Heart left ventricle (tissue), 16 donors: ENCODE measurements at places on chromosomes 2 and 18. TPM values are rescaled to one million over a fixed set of nuclear protein-coding genes. Genes with fewer than 3 reads are reported as not detected.

DNA sequence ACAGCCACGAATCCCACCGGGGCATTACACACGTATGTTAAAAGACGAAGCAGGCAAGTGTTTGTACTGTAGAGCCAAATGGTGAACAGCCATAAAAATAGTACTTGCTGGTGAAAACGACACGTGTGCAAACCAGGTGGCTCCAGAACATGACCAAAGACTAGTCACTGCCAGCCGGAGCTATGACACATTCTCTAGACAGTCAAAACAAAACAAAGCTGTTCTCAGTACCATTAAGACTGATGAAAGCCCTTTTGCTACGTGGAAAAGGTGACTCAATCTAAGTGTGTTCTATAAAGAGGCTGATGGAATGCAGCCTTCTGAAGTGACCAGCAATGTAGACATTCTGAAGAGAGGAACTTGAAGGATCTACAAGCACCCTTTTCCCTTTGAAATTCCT, 367.7 kb upstream of the NETO1 start:
- no peak for DNase-seq

CELF4 gene
- total RNA-seq, result 0.26 TPM

DNA sequence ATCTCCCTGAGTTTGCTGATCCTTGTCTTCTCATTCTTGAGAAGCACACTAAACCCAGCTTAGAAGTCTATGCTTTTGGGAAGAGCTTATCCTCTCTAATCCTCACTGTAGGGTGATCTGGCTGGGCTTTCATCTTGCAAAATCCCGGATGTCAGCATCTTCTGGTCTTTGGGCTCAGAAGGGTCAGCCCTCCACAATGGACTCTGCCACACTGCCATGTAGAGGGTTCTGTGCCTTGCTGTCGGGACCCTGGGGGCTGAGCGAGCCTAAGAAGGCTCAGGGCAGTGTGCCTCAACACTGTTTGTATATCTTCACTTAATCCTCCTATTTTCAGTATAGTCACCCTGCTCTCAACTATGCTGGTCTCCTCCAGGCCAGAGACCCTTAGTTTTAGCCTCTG, 102.3 kb downstream of the TGIF1 start:
- DNase-seq, result no peak

- DNase-seq, result no peak
Observed at GRCh38 chr18:70194227-70194890, 11.1 kb downstream of the RTTN start.

DNA sequence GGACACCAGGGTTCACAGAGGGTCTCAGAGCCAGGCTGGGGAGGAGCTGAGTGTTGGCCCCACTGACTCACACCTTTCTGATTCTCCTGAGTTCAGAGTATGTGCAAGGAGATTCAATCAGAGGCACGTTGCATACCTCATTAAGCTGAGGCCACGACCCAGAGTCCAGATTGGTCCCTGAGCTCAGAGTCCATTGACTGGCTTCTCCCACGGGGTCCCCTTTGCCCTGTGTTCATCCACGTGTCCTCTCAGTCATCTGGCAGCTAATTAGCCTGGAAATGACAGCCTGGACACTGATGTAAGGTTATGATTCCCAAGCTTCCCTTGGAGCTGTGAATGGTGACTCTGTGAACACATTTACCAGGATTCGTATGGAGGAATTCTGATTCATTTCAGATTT, 267.2 kb downstream of the SH3BP4 start:
- no peak for DNase-seq

- DNase-seq, result no peak
Observed at GRCh38 chr2:204129591-204130294, 193.2 kb downstream of the ICOS start.

- no peak for DNase-seq
Observed at GRCh38 chr2:213104092-213104902, 47.1 kb downstream of the IKZF2 start.

UGT1A6 gene
- not detected for total RNA-seq

RAB17 gene
- 3.7 TPM for total RNA-seq

OR6B2 gene
- total RNA-seq, result not detected

GRCh38 chr2:31166925-31167324, 28.7 kb upstream of the GALNT14 start:
- DNase-seq, result no peak

- DNase-seq, result no peak
Observed at GRCh38 chr18:13320096-13320495, 101.5 kb downstream of the LDLRAD4 start.

- no peak for DNase-seq
Observed at GRCh38 chr2:43157506-43158246, 68.7 kb downstream of the ZFP36L2 start.

- no peak for DNase-seq
Observed at GRCh38 chr2:24337890-24338289, 22.4 kb downstream of the ITSN2 start.

- no peak for DNase-seq
Observed at GRCh38 chr18:50880119-50880465, 1.2 kb downstream of the ME2 start.

INO80C gene
- total RNA-seq, result 22.3 TPM

DNA sequence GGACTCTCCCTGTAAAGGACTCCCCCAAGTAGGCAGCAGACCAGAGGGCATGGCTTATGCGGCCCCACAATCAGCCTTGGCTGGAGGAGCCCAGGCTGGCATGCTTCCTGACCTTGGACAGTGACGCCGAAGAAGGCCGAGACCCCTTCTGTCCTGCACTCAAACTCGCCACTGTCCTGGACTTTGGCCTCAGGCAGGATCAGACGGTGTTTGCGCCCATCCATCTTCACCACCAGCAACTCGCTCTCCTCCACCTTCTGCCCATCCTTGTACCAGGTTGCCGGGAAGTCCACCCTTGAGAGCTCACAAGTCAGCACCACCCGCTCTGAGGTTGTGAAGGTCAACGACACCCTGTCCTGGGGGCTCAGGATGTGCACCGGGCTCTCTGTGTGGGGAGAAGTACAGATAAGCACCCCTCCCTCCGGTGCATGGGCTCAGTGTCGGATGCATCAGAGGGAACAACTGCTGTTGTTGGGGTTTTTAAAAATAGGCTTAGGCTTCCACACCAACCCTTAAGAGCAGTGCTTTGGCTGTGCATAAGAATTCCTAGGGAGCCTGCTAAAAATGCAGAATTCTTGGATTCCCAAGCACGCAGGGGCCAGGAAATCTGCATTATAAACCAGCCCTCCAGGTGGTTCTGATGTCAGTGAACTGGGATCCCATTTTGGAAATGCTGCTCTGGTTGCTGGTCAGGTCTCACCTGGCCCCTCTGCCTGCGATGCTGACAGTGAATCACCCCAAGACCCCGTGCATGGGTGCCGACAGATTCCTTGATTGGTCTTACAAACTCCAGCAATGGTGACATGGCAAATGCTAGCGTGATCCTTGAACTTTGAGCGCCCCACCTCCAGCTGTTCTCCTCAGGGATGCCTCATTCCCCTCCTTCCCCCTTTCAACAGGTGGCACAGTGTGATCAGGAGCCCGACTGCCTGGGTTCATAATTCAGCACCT, 5.9 kb downstream of the OBSL1 start:
- DNase-seq, result no peak

GRCh38 chr18:79217979-79218604, 148.9 kb downstream of the ATP9B start:
- no peak for DNase-seq

- DNase-seq, result peak; percentile 36
Observed at GRCh38 chr2:232668805-232669444, 28.2 kb upstream of the GIGYF2 start.

DNA sequence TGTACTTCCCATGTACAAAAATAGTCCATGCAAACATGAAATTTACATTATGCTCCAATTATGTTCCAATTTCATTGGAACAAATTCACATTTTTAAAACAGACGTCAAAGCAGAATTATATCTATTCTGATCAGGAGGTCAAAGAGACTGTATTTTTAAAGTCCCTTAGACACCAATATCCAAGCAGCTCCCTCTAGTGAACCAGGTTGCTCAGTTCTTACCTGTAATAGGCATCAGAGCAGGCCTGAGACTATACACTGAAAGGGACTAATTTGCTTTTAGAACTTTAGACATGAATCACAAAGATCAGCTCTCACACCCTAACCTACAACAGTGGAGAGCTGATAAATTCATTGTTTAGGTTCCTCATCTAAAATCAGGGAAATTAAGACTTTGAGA, 273.9 kb downstream of the MBD2 start:
- DNase-seq, result no peak

DNA sequence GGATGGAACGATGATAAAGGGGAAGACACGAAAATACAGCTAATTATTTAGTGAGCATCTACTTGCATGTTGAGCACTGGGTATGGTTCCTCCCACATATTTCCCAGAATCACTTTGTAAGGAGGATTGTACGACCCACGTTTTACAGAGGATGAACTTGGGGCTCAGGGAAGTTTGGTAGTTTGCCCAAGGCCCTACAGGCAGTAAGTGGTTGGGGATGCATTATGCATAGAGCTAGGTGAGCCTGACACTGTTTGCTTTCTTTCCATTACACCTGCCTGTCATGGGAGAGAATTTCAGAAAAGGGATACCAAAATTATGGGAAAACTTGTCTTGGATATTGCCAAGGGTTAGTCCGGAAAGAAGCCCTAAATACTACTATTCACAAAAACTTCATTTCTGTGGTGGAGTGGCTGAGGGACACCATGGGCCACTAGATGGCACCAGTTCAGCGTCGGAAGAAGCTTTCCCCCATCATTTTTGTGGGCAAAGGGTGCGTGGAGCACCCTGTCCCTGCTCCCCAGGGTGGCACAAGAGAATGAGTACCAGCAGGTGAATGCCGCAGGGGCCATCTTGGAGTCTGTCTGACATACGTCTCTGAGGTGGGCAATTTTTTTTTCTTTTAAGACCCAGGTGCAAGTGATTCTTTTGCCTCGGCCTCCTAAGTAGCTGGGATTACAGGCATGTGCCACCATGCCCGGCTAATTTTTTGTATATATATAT, 23.5 kb upstream of the C18orf32 start:
- DNase-seq, result peak; percentile 31

HSPE1 gene
- 114 TPM for total RNA-seq

- no peak for DNase-seq
Observed at GRCh38 chr2:101823859-101824258, 126.4 kb downstream of the MAP4K4 start.

CCDC85A gene
- total RNA-seq, result 4.0 TPM

DNA sequence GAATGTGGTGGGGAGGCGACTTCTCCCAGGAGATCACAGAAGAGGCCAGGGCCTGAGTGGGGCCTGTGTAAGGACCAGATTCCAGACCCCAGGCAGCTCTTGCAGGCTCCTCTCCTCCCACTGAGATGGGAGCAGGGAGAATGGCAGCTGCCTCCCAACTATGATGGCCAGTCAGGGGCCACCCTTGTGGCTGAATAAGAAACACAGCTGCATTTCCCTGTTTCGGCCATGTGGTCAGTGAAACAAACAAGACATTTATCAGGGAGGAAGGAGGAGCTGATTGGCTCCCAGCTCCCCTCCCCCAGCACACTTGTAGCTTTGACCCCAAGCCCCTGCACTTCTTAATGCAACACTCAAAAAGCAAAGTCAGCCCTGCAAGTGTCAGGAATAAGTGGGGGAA, 143.5 kb downstream of the CELF4 start:
- DNase-seq, result no peak

DNA sequence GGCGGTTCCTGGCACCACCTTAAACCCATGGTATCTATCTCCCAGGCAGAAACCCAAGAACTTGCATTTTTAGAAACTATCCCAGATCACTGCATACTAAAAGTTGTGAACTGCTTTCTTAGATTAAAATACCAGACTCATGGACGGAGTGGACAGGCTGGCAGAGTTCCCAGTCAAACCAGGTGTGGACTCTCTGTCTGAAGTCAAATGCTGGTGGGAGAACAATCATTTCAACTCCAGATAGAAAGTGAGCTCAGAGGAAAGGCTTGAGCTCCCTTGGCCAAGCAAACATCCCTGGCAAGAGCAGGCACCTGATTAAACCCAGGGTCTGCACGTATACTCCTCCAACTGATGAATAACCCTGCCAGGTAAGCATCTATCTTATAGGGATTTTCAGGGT, 19.5 kb downstream of the NXPH2 start:
- no peak for DNase-seq

IL1R1 gene
- 27.6 TPM for total RNA-seq

EVA1A gene
- total RNA-seq, result 1.7 TPM

- DNase-seq, result no peak
Observed at GRCh38 chr18:53375621-53376020, 848.8 kb downstream of the MBD2 start.

- DNase-seq, result no peak
Observed at GRCh38 chr2:168174756-168175155, 72.6 kb downstream of the STK39 start.

GRCh38 chr2:105802587-105802986, 57.9 kb downstream of the NCK2 start:
- no peak for DNase-seq

SFTPB gene
- not detected for total RNA-seq

DNA sequence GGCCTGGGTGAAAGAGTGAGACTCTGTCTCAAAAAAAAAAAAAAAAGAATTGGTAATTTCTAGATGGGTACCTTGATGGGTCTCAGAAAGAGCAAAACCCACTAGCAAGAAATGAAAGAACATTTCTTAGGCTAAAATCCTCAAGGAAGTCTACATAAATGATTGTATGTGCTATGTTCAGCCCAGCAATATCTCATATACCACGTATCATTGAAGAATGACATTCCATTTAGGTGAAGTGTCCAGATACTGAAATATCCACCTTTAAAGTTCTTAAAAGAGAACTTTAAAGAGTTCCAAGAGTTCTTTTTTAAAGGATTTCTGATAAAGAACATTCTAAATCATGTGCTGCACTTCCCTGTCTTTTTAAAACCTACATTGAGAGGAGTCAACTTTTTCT, 19.2 kb downstream of the NRP2 start:
- no peak for DNase-seq

FSIP2 gene
- 0.18 TPM for total RNA-seq

- DNase-seq, result no peak
Observed at GRCh38 chr2:187379869-187380268, 68.2 kb downstream of the CALCRL start.

GRCh38 chr2:22596306-22596705, 788.7 kb upstream of the KLHL29 start:
- no peak for DNase-seq

DNA sequence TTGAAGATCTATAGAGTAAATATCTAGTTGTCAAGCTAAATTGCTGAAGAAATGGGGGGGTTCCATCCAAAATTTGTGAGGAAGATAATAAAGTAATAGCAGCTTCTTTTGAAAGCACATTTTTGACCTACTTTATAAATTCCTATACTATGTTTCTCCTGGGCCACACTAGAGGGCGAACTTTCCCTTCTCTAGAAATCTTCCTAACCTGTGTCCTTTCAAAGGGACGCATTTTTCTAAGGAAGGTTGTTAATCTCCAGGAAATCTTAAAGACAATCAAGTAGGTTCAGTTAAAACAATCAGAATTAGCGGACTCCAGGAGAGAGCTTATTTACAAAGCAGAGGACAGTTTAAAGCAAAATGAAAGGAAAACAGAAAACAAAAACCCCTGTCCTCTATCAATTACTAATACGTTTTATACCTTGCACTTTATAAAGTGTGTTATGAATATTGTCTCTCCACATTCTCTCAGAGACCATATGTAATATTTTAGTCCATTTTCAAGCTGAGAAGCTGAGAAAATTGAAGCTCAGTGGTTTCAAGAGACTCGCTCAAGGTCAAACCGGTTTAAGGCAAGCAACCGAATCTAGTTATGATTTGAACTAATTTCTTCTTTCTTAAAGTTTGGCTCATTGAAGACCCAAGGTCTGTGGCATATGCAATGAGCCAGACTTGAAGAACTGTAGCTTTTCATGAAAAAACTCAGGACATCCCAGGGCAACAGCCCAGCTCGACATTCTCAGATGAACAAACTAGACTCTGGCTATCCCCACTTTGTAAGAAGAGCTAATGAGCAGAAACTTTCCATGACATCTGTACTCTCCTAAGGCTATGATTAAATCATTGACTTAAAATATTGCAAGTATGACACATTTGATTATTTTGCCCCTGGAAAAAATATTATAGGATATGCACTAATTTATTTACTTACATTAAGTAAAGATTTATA, 273.6 kb downstream of the PAX3 start:
- no peak for DNase-seq

TPO gene
- total RNA-seq, result 8.4 TPM
